C1 segment of cervical spinal cord (tissue), 14 donors: ENCODE measurements at places on chromosomes 7 and 10.

DNA sequence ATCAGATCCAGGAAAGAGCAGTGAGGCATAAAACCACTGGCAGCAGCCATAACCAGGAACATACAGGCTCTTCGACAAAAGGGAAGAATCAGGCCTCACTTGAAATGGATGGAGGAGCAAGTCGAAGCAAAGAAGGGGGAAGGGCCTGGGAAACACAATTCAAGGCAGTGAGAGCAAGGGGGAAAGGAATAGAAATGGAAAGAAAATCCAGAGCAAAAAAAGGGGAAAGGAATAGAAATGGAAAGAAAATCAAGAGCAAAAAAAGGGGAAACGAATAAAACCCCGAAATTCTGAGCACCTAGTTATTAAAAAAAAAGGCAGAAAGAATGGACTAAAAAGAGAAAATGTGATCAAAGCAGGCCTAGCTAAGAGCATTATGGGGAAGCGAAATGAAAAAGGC lies 24.1 kb upstream of the PRKAR2B start:
- no peak for DNase-seq

DNA sequence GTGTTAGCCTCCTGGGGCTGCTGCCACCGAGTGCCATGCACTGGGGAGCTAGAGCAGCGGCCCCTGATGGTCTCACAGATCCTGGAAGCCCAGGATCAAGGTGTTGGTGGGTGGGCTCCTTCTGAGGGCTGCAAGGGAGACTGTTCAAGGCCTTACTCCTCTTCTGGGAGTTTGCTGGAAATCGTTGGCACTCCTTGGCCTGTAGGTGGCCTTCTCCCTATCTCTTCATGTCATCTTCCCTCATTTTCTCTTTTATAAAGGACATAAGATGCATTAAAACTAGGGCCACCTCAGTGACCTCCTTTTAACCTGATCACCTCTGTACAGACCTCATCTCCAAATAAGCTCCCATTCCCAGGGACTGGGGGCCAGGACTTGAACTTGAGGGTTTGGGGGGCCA lies 27.0 kb upstream of the ZNF862 start:
- DNase-seq, result no peak

DNA sequence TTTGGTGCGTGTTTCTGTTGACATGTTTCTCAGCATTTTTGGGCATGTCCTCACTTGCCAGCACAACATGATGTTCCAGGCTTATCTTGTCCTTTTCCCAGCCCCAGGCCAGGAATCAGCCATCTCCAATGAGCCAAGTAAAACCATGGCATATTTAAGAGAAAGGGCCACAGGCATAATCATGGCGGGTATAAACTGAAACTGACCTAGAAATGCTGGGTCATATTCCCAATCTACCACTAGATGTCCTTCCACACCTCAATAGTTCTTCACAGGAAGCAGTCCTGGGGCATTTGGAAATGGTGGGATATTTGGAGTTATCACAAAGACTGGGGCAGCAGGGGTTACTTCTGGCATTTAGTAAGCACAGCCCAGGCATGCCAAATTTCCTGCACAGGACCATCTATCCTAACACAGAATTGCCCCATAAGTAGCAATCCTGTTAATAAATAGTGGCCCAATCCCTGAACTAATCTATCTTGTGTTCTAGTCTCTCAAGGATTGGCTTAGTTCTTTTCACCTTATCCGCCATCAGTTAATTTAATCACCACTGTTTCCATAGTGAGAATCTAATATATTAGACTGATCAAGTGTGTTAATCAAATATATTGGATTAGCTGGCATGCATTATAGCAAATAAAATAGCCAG lies 101.6 kb downstream of the NPSR1 start:
- no peak for DNase-seq

GRCh38 chr10:130427216-130427722 lies 291.1 kb downstream of the GLRX3 start:
- no peak for DNase-seq

GRCh38 chr10:68082872-68083271 lies 7.8 kb upstream of the HERC4 start:
- no peak for DNase-seq

DNA sequence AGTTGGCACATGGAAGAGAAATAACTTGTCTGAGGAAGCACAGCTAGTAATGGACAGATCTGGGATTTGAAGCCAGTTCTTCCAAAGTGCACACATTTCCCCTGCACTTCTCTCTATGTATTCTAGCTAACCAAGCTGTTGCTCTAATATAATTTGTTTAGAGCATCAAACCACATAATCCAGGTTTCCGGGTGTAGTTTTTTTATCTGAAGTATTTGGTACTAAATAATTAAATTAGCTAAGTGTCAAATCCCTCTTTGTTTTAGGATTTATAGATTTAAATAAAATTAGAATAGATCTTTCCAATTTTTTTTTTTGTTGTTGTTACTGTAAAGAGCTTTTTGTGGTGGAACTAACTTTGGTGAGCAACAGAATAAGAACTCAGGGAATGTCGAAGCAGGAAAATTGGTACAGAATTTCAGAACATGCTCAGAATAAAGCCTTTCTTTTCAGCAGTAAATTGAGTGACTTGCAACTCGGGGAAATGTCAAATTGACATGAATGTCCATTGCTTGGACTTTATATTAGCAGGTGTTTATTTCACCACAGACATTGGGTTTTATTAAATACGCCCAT lies 33.7 kb downstream of the CAMK1D start:
- no peak for DNase-seq

DNA sequence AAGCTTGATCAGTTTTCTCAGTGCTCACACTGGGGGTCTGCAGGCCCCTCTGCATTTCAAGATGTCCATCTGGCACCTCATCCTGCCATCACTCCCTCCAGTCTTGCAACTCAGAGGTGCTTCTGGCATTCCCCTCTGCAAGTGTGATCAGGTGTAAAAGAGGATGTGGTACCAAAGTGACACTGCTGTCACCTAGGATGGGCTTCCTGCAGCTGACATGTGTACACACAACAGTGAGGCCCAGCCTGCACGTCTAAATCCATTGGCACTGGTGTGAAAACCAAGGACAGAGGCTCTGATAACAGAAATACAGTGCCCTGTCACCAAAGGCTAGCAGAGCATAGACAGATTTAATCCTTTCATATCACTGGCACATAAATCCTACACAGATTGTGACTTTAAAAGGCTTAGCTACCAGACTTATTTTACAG lies 162.5 kb upstream of the CELF2 start:
- no peak for DNase-seq

GRCh38 chr7:25310896-25311295 lies 82.6 kb upstream of the NPVF start:
- DNase-seq, result no peak

DNA sequence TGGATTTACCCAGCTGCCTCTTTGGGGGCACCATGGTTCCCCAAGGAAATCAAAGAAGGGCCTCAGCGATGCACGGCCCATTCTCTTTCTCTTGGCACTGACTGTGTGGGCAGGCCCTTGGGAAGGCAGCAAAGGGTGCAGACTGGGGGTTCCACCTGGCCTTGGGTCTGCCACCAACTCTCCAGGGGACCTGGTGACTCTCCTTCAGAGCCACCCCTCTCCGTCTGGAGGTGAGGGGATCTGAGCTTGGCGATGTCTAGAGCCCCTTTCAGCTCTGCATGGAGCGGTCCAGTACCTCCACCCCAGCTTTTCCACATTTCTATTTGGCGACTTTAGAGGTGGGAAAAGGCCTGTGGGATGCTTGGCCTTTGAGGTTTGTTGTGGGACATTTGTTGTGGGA lies 69.1 kb downstream of the C10orf120 start:
- DNase-seq, result no peak

DNA sequence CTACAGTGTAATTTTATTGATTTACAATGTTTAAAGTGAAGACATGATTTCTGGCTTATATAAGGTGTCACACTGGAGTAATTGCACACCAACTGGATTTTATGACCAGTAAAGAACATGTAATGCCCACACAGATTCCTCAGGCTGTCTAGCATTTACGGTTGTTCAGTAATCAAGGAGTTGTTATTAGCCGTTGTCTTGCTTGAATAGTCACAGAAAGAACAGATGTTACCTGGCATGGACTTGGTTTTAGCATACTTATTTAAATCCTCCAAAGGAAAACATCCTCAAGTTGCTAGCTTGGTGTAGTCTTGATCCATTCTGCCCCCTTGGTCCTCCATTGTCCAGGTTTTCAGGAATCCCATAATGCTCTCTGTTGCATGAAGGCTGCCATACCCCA lies 65.8 kb downstream of the POU6F2 start:
- DNase-seq, result no peak

- DNase-seq, result no peak
Observed at GRCh38 chr10:32295027-32295426, 51.9 kb downstream of the EPC1 start.

DNA sequence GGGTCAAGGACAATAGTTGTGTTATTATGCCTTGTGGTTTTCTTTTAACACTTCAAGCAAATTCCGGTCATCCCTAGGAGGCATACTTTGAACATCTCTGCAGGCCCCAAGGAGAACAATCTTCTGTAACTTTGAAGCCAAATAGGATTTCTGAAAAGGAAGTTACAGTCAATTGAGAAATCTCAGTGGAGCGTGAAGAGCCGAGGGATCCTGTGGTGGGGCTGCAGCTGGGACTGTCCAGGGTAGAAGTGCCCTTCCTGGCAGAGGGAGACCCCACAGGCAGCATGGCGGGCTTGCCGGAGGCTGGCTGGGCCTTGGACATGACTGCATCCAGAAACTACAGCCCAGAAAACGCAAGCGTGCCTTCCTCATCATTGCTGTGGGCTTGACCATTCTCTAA lies 179.7 kb downstream of the PTPN20 start:
- no peak for DNase-seq

GRCh38 chr10:86721232-86721631 lies 35.2 kb upstream of the BMPR1A start:
- no peak for DNase-seq

DNA sequence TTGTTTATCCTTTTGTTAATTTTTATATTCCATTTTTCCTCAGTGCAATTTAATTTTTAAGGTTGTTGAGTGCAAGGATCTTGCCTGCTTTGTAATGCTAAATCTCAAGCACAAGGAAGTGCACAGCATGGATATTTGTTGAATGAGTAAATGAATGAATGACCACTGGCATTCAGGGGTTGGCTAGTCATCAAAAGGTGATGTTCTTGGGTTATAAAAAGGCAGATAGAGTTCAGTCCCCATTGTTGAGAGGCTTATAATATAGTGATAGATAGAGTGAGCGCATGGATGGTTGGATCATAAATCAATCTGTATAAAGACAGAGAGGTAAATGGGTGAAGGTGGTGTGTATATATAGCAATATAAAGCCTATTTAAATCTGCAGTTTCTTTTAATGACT lies 193.2 kb upstream of the KLF6 start:
- no peak for DNase-seq

- no peak for DNase-seq
Observed at GRCh38 chr7:151455690-151456089, 15.7 kb upstream of the CRYGN start.

DNA sequence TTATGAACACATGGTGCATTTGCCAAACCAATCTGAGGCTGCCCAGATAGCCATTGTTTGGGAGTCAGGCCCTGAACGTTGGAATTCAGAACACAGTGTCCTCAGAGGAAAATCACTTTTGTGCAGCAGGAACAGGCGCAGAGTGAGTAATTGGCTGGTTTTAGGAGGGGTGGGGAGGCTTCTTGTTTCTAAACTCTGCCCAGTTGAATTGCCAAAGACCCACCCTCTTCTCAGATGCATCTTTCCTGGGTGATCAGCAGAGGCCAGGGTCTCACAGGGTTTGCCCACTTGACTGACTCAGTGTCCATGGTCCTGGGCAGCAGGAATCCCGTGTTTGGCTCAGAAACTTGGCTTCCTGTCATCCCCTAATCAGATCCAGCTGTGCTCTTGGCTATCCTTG lies 24.3 kb downstream of the PRLHR start:
- no peak for DNase-seq

DNA sequence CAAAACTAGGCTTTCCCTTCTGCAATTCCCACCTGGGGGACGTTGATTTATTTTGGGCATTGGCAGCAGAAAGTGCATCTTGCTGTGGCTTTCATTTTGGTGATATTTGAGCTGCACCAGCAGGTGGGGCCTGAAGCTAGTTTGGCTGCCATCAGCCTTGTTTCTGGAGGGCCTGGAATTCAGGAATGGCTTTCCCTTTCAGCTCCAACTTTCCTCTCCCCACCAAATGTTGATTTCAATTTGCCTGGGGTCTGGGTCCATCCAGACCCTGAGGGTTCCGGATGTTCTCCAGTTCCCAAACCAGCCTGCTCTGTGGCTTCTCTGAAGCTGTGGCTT lies 640.4 kb downstream of the TYW1 start:
- DNase-seq, result no peak

DNA sequence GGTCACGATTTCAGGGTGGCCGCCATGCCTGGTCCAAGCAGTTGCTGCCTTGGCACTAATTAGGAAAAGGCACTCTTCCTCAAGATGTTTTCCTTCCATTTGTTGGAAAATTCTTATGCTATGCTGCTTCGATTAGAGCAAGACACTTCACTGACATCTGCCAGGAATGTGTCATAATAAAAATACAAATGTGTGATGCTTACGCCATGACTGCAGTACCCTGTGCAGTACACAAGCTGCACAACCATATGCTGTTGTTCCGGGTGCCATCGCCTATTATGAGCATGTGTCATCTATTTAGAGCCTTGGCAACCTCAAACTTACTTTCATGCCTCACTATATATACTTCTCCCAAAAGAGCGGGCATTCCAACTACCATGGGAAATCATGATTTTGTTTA lies 14.9 kb upstream of the MPP7 start:
- DNase-seq, result no peak

DNA sequence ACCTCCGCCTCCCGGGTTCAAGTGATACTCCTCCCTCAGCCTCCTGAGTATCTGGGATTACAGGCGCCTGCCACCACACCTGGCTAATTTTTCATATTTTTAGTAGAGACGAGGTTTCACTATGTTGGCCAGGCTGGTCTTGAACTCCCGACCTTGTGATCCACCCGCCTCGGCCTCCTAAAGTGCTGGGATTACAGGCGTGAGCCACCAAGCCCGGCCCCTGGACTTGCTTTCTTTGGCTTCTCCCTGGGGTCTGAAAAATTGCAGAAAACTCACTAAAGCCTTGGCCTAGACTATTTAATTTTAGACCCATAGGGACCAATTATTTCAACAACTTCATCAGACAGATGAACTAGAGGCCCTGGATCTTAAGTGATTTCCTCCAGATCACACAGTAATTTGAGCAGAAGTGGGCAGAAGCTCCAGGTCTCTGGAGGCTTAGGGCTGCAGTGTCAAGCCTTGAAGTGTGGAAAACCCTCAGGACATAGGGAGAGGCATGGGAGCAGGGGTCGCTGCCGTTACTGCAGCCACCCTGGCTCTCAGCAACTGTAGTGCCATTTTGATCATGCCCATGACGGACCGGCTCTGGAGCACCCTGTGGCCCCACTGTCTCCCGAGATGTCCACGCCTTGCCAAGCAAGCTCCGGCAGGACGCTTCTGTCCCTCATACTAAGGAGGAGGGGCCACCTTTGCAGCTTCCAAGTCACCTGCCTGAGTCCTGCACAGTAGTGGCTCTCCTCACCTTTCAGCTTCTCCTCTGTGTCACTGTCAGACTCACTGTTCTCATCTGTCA lies 72.4 kb downstream of the DENND2A start:
- no peak for DNase-seq
